Naive thymus-derived CD8-positive, alpha-beta T cell (primary cell): ENCODE measurements at places on chromosomes 1 and 21. TPM values are rescaled to one million over a fixed set of nuclear protein-coding genes. Genes with fewer than 3 reads are reported as not detected.

Gene LAMB3
- 0.73 TPM for total RNA-seq

Gene ALX3
- not detected for total RNA-seq

Gene PTAFR
- 1.1 TPM for total RNA-seq

Gene YOD1
- 11.5 TPM for total RNA-seq

Gene FAM3B
- total RNA-seq = not detected

Gene RUNX3
- 95.3 TPM for total RNA-seq

Gene MPZ
- total RNA-seq = 12.2 TPM

Gene INKA2
- 0.77 TPM for total RNA-seq

Gene C4BPB
- 0.44 TPM for total RNA-seq

Gene LAD1
- total RNA-seq = not detected

Gene BEND5
- 12.8 TPM for total RNA-seq

Gene TDRKH
- 23.2 TPM for total RNA-seq

Gene CELA3B
- total RNA-seq = not detected

Gene OR6K3
- total RNA-seq = not detected

Gene INAVA
- total RNA-seq = not detected

Gene DCST2
- total RNA-seq = 1.1 TPM

Gene SHCBP1L
- not detected for total RNA-seq

Gene CDA
- total RNA-seq = not detected

Gene LGR6
- 0.25 TPM for total RNA-seq

Gene NIT1
- 46.4 TPM for total RNA-seq

Gene FAF1
- 48.2 TPM for total RNA-seq

Gene TFAP2E
- 3.2 TPM for total RNA-seq

Gene SPATC1L
- 11.2 TPM for total RNA-seq

Gene ATAD3C
- total RNA-seq = 0.70 TPM

Gene DIP2A
- 163 TPM for total RNA-seq

Gene SLC25A34
- 3.5 TPM for total RNA-seq

Gene MNDA
- 0.68 TPM for total RNA-seq

Gene NHLH2
- total RNA-seq = not detected

Gene ILDR2
- total RNA-seq = 0.21 TPM

Gene TCHH
- total RNA-seq = not detected

Gene LRRN2
- total RNA-seq = not detected

Gene NAXE
- total RNA-seq = 42.1 TPM

Gene KRTAP7-1
- not detected for total RNA-seq

Gene NGF
- total RNA-seq = not detected

Gene IL23R
- not detected for total RNA-seq

Gene PLA2G5
- not detected for total RNA-seq

Gene LCE1E
- total RNA-seq = not detected

Gene ELF3
- 2.0 TPM for total RNA-seq

Gene S100A9
- 2.2 TPM for total RNA-seq

Gene JAM2
- 0.19 TPM for total RNA-seq

Gene LCE1D
- not detected for total RNA-seq

Gene CD1B
- total RNA-seq = not detected

Gene MTF1
- total RNA-seq = 28.1 TPM

Gene PATJ
- total RNA-seq = 33.8 TPM

Gene CATSPERE
- 2.4 TPM for total RNA-seq

Gene UBL4B
- not detected for total RNA-seq

Gene NTMT2
- not detected for total RNA-seq

Gene CR2
- 5.9 TPM for total RNA-seq

Gene COL16A1
- not detected for total RNA-seq

Gene ETV3L
- not detected for total RNA-seq

Gene TBX19
- 3.6 TPM for total RNA-seq

Gene SPRR2G
- total RNA-seq = not detected

Gene OR2M2
- total RNA-seq = not detected

Gene TTLL10
- not detected for total RNA-seq

Gene ATXN7L2
- 14.1 TPM for total RNA-seq
